ENCODE measurements at places on chromosomes 4 and X.
A peak's percentile ranks its signal among the peaks of the same experiment; 100 is the strongest.

DNA sequence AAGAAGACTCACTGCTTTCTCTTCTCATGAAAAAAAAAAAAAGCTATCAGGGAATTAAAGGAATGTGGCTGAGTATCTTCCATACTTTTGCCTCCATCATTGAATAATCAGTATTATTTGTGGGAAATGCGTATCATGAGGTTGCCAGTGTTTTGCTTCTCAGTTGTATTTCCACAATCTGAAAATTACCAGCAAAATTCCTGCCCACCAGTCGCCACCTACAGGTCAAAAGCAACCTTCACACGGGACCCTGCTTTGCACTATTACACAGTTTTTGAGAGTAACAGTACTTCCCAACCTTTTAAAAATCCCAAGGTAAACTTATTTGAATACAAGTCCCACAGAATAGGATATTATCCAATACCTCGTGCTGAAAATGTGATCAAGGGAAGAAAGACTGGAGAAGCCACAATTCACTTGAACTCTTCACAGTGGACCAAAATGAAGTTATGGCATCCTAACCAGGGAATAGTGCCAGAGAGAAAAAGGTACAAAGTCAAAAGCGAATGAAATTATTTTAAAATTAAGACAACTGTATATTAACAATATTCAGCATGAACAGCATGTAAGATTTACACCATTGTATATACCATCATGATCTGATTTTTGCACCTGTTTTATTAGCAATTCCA is 30.4 kb downstream of the PGRMC1 start:
- DNase-seq = peak; percentile 4

DNA sequence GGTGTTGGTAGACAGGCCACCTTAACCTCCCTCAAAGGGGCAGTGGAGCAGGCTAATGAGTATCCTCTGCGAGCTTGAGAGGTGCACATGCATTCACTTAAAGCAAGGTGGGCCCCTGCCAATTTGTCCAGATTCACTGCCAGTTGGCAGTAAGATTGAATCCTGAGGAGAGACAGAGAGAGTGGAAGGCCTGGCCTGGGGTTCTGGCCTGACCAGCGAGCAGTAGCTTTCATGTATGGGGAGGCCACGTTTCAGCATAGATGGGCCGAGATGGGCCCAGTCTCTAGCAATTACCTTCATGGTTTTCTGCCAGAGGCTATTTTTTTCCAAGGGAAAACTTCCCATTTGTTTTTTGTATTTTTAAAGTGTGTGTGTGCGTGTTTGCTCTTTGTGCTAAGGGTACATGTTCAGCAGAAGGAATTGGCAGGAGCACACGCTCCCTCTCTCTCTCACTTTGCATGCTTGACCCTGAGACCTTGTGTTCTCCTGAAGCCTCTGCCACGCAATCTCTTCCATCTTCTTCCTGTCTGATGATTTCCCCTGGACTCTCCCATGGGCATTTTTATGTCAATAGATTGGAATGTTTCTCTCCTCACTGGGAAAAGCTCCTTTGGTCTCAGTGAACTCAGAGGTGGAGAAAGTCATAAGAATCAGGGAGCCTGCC is 215.8 kb upstream of the SFRP2 start:
- DNase-seq = no peak

GRCh38 chr4:735583-735982 is 30.0 kb downstream of the PCGF3 start:
- no peak for DNase-seq

DNA sequence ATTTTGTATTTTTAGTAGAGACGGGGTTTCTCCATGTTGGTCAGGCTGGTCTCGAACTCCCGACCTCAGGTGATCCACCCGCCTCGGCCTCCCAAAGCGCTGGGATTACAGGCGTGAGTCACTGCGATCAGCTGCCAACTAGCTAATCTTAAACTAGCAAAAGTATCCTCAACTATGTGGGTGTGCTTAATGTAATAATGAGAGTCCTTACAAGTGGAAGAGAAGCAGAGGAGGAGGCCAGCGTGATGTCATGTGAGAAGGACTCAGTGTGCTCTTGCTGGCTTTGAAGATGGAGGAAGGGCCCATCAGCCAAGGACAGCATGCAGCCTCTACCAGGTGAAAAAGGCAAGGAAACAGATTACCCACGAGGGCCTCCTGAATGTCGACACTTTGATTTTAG is 19.6 kb downstream of the SCD5 start:
- DNase-seq = no peak

DNA sequence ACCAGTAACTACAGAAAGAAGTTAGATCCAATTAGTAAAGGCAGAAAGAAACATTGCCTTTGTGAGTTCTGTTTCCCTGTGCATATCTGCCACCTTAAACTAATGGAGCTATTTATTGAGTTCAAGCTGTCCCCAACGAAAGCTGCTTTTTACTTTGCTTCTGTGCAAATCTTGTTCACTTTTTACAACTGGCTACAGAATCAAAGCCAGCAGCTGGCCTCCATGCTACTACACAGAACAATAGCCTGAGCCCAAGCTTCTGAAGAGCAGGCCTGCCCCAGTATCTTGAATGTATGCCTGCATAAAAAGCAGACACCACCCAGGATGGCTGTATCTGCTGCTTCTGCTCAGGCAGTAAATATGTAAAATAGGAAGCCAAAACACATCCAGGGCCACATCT is 28.1 kb downstream of the ANK2 start:
- no peak for DNase-seq

GRCh38 chrX:65706041-65706828 is 38.8 kb downstream of the MSN start:
- no peak for DNase-seq

- no peak for DNase-seq
Observed at GRCh38 chr4:182648766-182649165, 268.4 kb downstream of the DCTD start.

DNA sequence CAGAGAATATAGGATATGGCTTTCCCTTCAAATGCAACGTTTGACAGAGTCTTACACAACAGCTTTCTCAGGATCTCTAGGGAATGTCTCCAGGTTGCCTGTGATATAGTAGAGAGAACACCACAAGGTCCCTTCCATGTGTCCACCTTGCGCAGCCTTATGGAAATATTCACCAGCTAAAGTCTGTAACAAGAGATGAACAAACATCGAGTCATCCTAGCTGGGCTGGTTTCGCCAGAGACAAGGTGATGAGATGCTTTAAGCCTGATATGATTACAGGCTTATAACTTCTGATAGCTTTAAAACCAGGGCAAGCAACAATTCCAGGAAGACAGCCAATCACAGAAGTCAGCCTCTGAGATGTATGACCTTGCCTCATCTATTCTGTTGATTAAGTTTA is 83.8 kb downstream of the SEL1L3 start:
- DNase-seq = no peak

DNA sequence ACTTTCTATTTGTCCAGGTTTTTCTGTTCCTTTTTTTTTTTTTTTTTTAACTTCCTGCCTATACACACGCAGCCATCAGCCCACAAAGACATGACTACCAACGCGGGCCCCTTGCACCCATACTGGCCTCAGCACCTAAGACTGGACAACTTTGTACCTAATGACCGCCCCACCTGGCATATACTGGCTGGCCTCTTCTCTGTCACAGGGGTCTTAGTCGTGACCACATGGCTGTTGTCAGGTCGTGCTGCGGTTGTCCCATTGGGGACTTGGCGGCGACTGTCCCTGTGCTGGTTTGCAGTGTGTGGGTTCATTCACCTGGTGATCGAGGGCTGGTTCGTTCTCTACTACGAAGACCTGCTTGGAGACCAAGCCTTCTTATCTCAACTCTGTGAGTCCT is 2.1 kb downstream of the EBP start:
- no peak for DNase-seq

DNA sequence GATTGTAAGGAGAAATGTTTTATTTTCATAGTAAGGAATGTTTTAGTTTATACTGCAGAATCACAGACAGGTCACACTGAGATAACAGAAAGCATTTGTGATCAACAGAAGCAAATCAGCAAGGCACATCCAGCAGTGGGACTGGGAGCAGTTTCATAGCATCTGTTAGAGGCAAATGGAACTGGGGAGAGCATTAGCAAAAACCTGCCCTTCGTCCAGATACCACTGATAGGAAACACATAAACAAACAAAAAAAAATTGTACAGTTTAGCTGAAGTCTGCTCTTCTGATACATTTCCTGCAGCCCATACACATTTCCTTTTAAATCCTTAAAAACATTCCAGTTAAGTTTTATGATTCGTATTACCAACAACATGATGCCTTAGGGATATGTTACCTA is 374.3 kb downstream of the PCDH7 start:
- DNase-seq = no peak

DNA sequence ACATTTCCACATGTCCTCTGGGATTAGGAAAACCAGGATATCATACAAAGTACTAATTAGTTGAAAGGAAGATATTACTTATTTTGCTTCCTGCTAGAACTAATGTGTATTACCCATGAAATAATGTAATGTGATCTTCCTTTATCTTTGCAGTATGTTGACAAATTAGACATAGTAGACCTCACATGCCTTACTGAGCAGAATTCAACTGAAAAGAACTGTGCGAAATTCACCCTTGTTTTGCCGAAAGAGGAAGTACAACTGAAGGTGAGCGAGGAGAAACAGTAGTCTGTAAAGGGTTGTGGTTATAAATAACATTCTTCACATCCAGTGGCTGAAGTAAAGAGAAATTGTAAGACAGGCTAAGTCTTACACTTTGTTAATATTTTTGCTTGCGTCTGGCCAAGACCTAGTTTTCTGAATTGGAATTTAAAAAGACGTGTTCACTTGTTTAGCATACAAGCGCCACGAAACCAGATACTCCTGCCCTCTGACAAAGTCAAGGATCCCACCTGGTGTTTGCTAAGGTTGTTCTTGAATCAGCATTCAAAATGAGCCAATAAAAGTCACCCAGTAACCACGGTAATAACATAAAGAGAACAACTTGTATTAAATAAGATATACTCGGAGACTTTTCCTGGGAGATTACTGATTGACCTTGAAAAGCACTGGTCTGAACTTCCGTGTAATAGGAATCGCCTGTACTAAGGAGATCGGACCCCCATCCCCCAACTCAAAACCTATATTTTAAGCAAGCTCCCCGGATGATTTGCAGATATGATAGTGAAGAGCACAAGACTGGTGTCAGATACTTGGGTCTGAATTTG is 16.9 kb downstream of the STAP1 start:
- DNase-seq = no peak

DNA sequence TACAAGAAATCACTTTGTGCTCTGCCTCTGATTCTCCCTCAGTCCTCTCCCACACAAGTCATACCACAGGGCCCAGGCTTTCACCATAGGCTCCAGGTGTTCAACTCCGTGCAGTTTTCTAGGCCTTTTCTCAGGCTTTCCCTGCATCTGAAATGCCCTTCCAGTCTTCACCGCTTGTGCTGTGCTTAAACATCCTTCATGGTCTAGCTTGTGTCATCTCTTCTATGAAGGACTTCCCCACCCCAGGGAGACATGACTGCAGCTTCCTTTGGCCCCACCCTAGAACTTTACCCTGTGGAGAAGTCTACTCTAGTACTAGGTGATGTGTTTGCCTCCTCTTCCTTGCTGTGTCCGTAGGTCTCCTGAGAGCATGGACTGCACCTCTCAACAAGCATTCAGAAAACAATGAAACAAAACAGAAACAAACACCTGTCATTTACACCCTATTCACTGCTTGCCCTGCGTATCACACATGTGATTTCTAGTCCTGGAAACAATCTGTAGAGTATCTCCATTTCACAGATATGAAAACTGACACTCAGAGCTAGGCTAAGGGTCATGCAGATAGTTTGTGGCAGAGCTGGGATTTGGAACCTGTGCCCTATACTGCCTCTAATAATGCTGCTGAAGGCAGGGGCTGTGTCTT is 22.7 kb upstream of the LEF1 start:
- DNase-seq = no peak

GRCh38 chrX:6228720-6229119 is at the start of gene NLGN4X:
NLGN4X (minus strand) TSS chrX:6228867; CDS start chrX:6151466, 77,401 bp downstream.
- DNase-seq = no peak

DNA sequence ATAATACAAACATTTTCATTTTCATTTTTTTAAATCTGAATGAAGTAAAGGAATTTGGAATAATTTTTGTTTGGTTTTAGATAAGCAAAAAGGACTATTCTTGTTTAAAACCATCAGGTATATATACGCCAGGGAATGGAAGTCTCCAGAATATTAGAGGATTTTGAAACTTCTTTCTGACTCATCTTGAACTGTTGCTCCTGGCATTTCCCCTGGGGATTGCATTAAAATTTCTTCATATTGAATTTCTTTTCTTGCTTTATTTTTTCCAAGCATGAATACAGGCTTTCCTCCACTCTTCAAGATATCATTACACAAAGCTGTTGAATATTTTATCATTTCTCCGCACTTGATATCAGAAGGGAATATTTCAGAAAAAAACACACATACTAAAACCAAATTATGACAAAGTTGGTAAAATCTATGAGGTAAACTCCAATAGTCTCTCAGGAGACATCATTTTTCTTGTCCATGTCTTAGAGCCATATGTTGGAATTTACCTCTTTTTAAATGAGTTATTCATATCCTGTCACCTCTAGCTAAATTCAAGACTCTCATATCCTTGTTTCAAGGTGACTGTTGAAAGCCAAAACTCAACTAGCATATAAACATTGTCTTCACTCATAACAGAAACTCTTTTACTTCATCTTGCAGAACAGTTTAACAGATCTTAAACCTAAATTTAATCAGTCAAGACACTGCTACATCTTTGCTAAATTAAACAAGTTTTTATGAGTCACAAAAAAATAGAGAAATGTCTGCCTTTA is 20.7 kb upstream of the CSN1S1 start:
- no peak for DNase-seq

GRCh38 chr4:2497324-2497723 is 28.4 kb downstream of the RNF4 start:
- no peak for DNase-seq

- DNase-seq = no peak
Observed at GRCh38 chr4:26860922-26861433, 337 bp downstream of the STIM2 start.

DNA sequence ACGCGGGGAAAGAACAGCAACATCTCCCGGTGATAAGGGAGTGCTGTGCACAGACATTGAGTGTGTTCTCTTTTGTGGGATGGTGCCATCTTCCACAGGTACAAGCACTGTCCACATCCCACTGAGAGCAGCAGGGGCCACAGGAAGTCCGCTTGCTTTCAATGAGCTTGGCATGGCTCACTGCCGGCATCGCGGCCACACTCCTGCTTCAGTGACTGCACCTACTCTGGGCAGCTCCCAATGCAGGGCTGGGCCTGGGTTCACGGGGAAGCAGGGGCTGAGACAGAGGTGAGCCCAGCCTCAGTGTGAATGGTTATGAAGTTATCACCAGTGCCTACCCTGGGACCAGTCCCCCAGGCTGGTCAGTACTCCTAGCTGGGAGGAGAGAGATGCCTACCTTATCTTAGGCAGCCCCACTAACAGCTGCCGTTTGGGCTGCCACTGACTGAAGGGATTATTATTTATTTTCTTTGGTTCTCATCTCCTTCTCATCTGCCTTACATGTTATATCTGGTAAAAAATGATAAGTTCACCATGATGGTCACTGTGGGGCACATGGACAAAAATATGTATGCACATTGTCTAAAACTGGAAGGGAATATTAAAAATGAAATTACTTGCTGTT is 99.2 kb downstream of the MGST2 start:
- no peak for DNase-seq

- DNase-seq = no peak
Observed at GRCh38 chr4:107624024-107624423, 96.0 kb downstream of the PAPSS1 start.
